ENCODE measurements at places on chromosomes 3 and 15.

GRCh38 chr3:195403841-195404408, 38.9 kb downstream of the ACAP2 start:
- DNase-seq: peak; percentile 37

DNA sequence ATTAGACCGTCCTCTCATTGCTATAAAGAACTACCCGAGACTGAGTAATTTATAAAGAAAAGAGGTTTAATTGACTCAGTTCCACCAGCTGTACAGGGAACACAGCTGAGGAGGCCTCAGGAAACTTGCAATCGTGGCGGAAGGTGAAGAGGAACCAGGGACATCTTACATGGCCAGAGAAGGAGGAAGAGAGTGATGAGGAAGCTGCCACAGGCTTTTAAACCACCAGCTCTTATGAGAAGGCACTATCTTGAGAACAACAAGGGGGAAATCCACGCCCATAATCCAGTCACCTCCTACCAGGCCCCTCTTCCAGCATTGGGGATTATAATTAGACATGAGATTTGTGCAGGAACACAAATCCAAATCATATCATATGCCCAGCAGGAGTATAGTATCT, 138.5 kb downstream of the ALCAM start:
- DNase-seq: no peak

GRCh38 chr3:47283193-47283537, 421 bp downstream of the KLHL18 start:
- DNase-seq: no peak

- DNase-seq: peak; percentile 96
Observed at GRCh38 chr15:101128221-101129015, 123.4 kb downstream of the CHSY1 start.

DNA sequence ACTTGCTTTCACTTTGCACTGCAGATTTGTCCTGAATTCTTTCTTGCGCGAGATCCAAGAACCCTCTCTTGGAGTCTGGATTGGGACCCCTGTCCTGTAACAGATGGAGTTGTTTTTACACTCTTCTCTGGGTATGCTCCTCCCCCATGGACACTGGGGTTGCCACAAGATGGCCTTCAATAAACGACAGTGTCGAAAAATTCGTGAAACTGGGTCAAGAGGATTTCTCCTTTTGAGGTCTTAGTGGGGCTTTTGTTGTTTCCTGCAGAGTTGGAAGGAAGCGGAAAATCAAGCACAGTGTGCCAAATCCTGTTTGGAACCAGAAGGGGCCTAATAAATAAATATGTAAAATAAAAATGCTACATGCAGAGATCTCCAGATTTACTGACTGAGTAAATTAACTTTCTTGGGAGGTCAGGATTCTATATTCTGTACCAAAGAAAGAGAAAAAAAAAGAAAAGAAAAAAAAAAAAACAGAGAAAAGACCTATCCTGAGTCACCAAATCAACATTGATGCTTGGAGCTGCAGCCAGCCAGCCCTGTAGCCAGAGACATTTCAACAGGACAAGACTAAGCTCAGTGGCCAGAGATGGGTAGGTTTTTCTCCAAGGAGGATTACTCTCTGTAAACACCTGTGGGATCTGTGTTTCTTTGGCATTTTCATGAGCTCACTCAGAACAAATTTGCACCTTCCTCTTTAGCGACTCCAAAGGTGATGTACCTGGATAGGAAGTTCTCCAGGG, 24.8 kb downstream of the CCDC80 start:
- no peak for DNase-seq

DNA sequence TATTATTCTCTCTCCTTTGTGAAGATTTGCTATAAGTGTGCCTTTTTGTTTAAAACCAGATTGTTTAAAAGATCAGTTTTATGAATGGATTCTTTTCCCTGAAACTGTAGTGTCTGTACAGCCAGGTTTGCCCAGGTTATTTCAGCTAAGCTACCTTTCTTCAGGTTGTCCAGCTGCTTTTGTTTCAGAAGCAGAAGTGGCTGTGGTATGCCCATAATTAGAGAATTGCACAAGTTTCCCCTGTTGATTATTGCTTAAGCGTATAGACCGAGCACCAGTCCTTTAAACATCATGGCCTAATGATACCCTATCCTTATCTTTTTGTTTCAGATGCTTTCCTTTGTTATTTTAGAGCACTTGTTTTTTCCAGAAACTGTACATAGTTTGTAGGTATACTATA, 10.2 kb downstream of the ASB7 start:
- DNase-seq: no peak
